ENCODE measurements at places on chromosomes 13 and 19.

- DNase-seq, result no peak
These were observed 1.3 kb upstream of the DNAJC15 start for GRCh38 chr13:43021926-43022670.

GRCh38 chr13:30006246-30006645 is 155.8 kb upstream of the UBL3 start:
- no peak for DNase-seq

GRCh38 chr13:51767100-51767499 is 36.9 kb downstream of the DHRS12 start:
- DNase-seq, result no peak

DNA sequence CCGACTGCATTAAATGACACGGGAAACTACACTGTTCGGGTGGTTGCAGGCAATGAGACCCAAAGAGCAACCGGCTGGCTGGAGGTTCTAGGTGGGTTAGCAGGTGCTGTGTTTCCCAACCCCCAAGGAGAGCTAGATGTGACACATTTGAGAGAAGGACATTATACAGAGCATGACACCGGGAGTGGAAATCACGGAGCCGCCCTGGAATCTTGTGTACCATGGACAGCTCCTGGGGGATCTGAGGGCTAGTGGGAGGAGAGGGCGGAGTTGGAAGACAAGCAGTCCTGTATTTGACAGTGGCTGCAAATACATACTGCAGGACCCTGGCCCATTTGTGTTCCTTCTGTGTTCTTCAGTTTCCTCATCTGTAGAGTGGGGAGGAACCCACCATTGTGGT is 2.3 kb downstream of the CEACAM18 start:
- no peak for DNase-seq

GRCh38 chr19:51318687-51319648 is 7.5 kb downstream of the IGLON5 start:
- no peak for DNase-seq

DNA sequence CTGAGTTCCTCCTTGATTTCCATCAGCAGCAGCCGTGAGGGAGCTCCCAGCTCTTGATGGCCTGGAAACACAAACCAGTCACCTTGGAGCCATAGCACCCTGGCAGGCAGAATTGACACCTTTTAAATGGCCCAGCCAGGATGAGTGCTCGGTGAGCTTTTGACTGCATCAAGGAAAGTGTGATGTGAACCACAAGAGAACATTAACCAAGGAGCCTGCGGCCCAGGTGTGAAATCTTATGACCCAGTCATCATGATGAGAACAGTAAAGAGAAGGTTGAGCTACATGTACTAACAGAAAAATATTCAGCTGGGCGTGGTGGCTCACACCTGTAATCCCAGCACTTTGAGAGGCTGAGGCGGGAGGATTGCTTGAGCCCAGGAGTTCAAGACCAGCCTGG is 22.8 kb downstream of the SUGP2 start:
- no peak for DNase-seq

GRCh38 chr13:46387064-46387851 is at the start of gene RUBCNL:
Gene RUBCNL (minus strand): TSS chr13:46387252. CDS start chr13:46372475, 14,777 bp downstream.
- DNase-seq, result no peak

DNA sequence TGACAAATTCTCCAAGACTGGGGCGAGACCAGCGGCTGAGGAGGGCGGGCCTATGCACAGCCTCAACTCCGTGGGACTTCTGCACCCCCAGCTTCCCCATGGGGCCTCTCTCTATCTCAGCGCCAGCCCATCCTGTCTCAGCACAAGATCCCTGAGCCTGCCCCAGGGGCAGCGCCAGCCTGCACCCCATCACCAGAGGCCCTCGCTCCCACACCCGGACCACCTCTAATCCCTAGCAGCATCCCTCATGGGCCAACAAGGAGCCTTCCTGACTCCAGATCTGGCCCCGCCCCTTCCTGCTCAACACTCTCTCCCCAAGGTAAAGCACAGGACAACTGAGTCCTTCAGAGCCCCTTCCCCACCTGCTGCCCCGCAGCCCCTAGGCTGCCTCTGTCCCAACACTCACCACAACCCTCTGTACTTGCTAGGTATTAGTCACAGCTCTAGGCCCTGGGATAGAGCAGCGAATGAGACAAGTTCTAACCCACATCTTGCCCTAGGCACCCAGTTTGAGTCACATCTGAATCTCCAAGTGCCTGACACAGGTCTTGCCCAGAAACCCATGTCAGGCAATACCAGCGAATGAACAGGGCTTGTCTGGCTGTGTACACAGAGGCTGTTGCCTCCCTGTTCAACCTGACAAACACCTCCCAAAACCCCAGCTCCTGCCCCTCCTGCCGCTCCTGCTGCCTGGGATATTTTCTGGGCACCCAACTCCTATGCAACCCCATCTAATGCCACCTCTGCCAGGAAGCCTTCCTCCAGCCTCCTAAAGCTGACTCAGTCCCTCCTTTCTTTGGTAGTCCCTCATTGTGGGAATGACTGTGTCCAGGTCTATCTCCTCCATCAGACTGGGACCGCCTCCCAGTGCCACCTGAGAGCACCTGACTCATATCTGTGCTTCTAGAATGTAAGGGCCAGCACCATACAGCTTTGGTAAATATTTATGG is 18.6 kb downstream of the GRIK5 start:
- no peak for DNase-seq

GRCh38 chr19:35216833-35217648 is 11.5 kb downstream of the FAM187B start:
- no peak for DNase-seq
